ENCODE measurements at places on chromosomes 4 and X.

GRCh38 chr4:168854350-168854921 lies 155.6 kb downstream of the CBR4 start:
- DNase-seq: no peak

DNA sequence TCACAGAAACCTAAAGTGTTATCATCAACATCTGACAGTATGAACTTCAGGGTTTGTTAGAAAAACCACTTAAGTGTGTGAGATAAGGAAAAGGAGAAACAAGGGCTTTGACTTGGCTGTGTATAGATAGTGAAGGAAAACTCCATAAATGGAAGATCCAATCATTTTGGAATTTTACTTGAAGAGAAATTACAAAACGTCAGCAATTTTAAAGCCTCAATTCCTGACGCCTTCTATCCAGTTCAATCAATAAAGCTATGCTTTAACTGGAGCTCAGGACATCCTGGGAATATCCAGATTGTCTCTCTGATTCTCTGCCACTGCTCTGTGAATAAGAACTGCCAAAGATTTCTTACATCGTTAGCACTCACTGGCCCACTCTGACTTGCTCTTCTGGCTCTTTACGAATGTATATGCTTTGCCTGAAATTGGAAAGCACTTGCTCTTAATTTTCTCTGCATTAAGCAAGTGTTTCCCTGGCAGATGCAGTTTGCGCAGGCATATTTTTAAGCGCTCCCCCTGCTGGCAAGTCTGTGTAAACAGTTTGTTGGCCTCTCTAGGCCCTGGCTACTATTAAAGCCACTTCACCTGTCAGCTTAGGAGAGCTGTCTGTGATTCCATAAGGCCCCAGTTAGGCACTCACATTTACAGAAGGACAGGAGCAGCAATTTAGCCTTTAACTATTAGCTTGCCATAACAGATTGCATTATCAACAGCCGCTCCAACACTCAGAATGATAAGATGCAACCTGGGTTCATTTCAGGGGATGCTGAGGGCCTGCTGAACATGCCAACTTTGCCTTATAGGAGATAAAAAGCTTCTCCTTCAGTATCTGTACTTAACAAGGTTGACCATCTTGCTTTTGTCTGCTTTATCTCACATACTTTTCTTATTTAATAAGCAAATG lies 251.4 kb upstream of the DDX53 start:
- peak; percentile 6 for DNase-seq

DNA sequence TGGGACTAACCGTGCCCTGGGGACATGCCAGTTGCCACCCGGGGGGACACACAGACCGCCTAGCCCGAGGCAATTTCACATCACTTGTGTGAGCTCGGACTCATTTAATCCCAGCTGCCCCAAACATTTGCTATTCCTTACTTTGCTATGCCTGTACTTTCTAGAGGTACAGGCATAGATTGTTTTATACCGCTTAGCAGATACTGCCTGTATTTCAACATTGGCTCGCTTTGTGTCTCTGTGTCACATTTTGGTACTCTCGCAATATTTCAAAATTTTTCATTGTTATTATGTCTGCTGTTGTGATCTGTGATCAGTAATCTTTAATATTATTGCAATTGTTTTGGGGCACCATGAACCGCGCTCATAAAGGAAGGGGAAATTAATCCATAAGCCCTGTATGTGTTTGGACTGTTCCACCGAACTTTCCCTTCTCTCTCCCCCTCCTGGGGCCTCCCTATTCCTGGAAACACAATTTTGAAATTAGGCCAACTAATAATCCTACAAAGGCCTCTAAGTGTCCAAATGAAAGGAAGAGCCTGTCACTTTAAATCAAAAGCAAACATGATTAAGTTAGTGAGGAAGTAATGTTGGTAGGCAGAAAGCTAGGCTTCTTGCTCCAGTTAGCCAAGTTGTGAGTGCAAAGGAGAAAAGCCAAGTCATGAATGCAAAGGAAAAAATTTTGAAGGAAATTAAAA lies 568 bp upstream of the CASP6 start:
- no peak for DNase-seq

DNA sequence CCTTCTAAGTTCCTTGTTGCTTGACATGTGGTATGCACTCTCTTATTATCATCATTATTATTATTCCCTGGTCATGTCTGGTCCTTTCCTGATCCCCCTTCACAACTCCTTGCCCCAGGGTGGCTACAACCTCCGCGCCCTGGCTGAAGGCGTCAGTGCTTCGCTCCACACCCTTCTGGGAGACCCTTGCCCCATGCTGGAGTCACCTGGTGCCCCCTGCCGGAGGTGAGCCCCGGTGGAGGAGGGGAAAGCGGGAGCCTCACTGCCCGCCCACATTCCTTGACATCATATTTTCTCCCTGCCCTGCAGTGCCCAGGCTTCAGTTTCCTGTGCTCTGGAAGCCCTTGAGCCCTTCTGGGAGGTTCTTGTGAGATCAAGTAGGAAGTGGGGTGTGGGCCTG lies 11.0 kb upstream of the ERAS start:
- DNase-seq: no peak

DNA sequence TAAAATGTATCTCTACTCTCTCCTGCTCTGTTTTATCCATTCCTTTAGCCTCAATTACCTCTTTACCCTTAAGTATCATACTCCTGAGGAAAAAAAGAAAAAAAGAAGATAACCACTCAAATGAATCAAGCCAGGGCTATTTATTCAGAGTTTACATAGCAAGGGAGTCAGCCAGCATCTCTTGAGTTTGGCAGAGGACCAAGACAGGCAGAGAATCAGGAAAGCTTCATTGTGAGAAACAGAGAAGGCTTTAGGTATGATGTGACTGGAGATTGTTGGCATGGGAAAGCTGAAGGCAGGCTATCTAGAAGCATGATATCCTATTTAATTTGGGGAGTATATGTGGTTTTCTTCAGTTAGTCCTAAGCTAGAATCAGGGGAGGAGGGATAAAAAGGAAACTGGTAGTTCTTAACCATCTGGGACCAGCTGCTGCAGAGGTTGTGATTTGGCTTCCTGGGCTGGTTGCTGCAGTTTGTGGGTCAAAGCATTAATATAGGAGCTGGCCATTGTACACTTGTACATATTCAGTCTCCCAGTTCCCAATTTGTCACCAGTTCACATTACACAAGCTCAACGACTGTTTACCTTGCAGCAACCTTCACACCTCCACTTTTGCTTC lies 11.2 kb downstream of the APELA start:
- no peak for DNase-seq

DNA sequence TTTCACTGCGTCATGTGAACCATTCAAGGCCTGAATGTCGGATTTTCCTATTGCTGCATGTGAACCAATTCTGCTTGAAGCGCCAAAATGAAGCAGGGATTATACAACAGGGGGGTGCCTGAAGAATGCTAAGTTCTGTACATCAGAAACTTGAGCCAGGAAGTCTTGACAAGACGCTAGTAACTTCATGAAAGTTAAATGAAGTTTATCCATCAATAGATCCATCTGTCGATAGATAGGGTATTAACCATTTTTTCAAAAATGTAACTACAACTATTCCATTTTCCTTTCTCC lies 590 bp upstream of the NAF1 start:
- no peak for DNase-seq

DNA sequence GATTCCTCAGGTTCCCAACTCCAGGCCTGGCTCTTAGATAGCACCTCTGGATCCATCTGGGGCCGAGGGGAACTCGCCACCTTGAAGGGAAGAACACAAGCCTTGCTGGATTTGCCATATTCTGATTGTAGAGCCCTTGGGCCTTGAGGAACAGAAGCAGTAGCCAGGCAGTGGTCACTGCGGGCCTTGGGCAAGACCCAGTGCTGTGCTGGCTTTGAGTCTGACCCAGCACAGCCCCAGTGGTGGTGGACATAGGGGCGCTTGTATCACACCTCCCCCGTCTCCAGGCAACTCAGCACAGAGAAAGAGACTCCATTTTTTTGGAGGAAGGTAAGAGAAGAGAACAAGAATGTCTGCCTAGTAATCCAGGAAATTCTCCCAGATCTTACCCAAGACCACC lies 45.5 kb downstream of the CHRNA9 start:
- DNase-seq: no peak

DNA sequence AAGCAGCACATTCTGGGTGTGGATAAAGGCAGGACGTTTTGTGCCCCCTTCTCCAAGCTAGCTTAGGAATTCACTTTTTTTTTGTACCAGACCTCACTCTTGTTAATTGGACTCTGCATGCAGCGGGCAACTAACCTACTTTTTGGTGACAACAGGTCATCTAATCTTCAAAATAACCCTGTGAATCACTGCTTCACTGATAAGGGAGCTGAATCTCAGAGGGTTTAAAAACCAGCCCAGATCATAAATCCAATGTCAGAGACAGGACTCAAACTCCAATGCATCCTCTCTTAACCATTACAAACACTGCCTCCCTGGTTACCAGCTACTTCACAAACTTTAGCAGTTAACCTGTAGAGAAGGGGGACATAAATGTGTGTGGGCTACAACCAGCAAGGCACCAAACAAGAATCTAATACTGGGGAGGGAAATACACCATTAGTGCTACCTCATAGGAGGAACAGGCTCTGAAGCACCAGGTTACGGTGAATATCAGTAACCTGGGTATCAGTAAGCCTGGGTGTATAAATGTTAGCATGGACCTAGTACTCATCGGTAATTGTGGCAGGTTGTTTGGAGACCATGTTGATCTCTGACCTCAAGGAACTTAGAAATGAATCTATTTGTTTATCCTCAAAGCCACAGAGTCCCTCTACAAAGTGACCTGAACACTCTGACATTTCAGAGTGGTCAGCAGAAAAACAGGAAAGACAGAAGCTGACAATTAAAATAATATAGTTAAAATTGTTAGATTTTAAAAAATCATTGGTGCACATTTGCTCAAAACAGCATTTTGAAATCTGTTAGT lies 2.6 kb downstream of the TIFA start:
- DNase-seq: no peak

- DNase-seq: no peak
Observed at GRCh38 chr4:1786544-1787362, 6.3 kb upstream of the FGFR3 start.

DNA sequence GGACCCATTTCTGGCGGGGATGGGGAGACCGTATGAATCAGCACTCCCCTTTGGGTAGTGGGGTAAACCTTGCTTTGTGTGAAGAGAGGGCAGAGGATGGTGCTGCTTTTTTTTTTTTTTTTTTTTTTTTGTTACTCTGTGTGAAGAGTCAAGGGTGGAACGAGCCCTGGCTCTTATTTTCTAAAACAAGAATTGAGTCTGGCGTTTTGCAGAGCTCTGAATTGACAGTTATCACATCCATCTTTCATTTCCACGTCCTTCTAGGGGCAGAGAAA lies 1.2 kb downstream of the SLAIN2 start:
- DNase-seq: no peak

DNA sequence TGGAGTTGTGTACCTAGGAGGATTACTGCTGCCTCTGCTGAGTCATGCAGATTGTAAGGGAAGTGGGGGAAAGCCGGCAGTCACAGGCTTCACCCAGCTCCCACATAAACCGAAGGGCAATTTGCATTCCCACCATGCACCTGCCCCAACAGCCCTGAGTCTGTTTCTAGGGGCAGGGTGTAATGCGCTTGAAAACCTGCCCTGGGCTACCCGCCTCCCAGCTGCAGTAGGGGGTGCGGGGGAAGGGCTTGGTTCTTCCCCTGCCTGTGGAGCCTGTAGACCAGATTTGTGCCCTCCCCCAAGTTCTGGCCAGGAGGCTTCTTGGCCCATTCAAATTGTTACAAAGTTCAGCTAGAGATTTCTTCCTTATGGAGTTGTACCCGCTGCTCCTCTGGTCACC lies 269.2 kb upstream of the DDX53 start:
- DNase-seq: no peak

GRCh38 chr4:7899184-7899869 lies 40.3 kb downstream of the AFAP1 start:
- no peak for DNase-seq

DNA sequence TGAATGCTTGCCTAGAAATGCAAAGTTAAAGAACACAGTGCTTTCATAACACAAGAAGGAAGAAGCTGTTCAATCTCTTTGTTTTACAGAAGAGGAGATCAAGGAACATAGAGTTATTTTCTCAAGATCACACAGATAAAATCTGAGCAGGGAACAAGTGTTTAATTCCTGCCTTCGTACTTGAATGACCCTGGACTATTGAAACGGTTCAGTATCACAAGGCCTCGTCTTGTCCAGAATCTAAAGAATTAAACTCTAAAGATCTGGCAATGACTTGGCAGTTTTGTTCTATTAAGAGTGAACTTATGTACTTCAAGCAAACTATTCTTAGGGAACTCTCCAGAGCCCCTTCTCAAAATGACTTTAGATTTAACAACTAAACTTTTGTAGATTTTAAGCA lies 97.7 kb downstream of the ANXA5 start:
- no peak for DNase-seq

DNA sequence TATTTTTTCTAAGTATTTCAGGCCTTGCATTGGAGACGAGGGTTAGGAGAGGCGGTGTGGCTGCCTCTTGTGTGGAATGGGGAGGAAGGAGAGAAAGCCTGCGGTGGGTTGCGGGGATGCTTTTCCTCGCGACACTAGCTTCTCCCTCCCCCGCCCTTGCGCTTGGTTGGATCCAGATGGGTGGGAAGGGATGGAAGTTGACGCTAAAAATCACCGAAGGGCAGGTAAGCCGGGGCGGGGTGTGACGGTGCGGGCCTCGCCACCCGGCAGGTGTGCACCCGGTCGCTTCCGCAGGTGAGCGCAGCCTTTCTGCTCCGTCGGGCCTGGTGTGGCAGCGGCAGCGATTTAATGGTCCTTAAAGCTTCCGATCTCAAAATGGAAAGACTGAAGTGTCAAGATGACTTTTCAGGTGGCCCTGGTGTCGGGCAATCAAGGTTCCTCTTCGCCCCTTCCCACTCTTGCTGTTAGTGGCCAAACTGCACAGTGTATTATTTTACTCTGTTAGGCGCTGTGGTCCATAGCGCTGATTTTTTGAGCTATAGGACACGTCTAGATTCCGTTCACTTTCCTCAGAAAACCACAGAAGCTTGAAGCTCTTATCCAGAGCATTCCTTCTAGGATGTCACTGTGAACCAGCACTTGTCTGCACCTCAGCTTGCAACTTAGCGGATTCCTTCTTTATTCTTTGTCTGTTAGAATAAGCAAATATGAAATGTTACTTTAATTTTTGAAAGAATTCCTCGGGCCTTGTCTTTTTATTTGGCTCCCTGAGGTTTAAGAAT lies 765 bp downstream of the ENOPH1 start:
- DNase-seq: peak; percentile 16

DNA sequence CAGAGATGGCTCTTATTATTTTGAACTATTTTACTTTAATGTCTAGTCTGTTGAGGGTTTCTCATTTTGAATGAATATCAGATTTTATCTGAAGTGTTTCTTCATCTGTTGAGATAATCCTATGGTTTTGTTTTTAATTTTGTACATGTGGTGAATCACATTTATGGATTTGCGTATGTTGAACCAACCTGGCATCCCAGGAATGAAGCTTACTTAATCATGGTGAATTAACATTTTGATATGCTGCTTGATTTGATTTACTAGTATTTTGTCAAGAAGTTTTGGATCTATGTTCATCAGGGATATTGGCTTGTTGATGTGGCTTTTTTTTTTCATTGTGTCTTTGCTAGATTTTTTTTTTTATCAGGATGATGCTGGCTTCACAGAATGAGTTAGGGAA lies 2390.9 kb downstream of the PCDH7 start:
- no peak for DNase-seq

Measured in stimulated activated CD4-positive, alpha-beta T cell treated with anti-CD3 and anti-CD28 coated beads, Interleukin-15, amount 100 ng/mL, for 1 hour (primary cell).